ENCODE measurements at places on chromosomes 4 and X.

DNA sequence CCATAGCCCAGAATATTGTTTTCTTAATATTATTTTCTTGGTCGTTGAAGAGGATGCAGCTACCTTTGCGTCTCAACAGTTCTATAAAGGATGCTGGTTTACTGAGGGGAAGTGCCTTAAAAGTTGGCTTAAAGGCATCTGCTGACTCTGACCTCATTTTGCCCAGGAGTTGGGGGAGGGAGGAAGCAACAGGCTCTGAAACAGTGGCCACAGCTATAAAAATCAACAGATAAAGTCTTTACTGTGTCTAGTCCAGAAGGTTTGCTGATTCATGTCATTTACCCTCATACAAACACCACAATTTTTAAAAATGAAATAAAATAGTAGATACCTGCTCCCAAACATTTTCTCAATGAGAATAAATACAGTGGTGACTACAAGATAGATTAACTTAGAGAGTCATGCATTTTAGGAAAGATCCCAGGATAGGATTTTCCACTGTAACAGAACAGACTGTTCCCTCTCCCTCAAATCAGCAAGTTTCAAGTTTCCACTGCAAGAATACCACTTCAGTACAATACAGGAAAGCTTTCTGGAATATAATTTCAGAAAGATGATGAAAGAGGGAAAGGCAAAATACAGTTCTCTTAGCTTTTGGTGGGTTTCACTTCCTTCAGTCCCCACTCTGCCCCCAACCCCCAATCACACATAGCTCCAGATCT, 1.9 kb downstream of the PHKA1 start:
- peak; percentile 59 for DNase-seq

- no peak for DNase-seq
Observed at GRCh38 chr4:5930876-5931275, 38.0 kb upstream of the CRMP1 start.

- no peak for DNase-seq
Observed at GRCh38 chr4:3190549-3190948, 58.4 kb upstream of the MSANTD1 start.

GRCh38 chrX:132406106-132406505, 82.7 kb downstream of the MBNL3 start:
- no peak for DNase-seq

GRCh38 chrX:70026112-70026850, 23.5 kb downstream of the AWAT2 start:
- no peak for DNase-seq

DNA sequence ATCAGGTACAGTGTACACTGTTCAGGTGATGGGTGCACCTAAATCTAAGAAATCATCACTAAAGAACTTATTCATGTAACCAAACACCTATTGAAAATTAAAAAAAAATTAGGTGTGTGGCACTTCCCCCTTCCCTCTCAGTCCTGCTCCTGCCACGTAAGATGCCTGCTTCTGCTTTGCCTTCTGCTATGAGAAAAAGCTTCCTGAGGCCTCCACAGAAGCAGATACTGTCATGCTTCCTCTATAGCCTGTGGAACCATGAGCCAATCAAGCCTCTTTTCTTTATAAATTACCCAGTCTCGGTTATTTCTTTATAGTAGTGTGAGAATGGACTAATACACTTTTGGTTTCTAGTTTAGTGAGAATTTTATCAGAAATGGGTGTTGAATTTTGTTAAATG, 459.8 kb upstream of the DIPK2B start:
- no peak for DNase-seq

DNA sequence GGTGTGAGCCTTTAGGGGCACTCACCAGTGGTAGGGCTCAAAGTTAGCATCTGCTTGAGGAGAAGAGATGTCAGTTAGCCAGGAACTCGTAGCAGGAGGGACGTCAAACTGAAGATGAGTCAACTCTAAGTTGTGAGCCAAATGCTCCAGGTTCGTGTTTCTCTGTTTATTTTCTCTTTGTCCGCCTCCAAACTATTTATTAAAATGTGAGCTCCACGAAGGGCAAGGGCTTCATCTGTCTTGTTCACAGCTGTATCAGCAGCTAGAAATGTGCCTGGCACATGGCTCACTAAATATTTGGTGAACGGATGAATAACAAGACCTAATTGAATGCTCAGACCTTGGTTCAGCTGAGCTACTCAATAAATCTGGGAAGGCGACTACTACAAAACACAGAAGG, 248.9 kb downstream of the BCOR start:
- DNase-seq = no peak

- DNase-seq = no peak
Observed at GRCh38 chr4:190015538-190016368, 11.3 kb downstream of the FRG2 start.

DNA sequence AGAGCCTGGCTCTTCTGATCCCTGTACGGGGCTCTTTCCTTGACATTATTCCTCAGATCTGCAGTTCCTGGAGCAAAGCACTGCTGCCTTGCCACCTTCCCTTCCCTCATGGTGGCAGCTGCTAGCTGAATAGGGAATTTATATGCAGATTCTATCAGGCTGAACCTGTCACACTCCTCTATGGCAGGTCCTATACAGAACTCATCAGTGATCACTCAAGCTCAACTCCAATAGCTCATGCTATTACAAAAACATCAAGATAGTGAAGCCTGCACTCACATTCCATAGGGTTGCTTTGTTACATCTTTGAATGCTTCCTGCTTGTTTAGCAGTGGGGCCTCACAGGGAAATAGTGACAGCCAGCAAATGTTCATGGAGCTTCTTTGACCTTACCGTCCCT, 71.7 kb downstream of the SLC2A9 start:
- DNase-seq = no peak

DNA sequence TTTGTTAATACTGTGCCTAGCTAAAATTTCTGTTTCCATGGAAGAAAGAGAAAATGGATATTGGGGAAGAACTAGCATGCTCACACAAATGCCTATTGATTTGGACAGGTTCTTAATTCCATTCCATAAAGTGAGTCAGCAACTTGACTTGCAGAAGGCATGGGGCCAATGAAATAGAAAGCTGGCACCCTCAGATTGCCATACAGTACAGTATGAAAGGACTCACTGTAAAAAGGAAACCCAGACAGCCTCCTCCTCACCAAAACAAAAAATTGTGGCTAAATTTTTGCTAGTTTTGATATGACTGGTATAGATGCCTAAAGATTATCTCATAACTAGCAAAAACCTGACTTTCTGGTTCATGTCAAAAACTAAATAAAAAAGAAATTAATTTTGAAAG, 11.2 kb upstream of the TAB3 start:
- DNase-seq = no peak

- no peak for DNase-seq
Observed at GRCh38 chrX:120795301-120795700, 80.4 kb downstream of the CT47B1 start.

DNA sequence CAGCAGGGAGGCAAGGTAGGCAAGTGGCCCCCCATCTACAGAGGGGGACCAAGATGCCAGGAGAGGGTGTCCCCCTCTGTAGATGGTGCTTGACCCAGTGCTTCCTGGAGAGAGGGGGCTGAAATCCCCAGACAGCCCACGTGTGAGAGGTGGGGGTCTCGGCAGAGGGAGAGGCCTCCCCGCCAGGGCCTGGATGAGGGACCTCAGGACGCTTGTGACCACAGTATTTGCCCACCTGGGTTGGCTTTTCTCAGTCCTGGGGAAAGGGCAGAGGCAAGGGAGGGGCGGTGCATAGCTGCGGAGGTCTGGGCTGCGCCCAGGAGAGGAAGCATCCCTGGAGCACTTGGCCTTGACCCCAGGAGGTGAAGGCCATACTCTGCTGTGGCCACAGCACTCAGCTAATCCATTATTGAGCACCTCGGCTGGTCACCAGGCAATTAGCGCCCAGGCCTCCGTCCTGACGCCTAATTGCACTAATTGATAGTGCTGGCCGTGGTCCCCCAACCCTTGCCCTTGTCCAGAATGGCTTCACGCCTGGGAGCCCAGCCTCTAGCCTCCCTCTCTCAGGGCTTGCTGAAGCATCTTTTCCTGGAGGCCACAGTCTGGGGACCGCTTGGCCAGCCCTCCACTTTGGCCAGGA, 30.7 kb downstream of the HMX1 start:
- no peak for DNase-seq
